Epithelial cell of esophagus (primary cell): ENCODE measurements at places on chromosomes 6 and 20.
A peak's percentile ranks its signal among the peaks of the same experiment; 100 is the strongest.

DNA sequence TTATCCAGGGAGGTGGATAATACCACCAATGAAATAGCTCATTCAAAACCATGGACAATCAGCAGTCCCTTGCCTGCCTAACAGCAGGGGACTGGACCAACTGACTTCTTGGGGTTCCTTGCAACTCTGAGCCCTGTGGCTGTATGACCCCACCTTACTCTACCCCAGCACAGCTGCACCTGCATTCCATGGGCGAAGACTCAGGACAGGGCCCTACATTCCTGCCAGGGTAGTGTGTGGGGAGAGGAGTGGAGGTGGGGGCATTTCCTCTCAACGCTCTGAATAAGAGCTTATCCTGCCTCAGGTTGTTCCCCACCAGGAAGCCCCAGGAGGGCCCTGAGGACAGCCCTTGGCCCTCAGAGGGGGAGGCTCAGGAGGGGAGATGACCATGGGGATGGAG lies 30.8 kb upstream of the HMGA1 start:
- no peak for DNase-seq

DNA sequence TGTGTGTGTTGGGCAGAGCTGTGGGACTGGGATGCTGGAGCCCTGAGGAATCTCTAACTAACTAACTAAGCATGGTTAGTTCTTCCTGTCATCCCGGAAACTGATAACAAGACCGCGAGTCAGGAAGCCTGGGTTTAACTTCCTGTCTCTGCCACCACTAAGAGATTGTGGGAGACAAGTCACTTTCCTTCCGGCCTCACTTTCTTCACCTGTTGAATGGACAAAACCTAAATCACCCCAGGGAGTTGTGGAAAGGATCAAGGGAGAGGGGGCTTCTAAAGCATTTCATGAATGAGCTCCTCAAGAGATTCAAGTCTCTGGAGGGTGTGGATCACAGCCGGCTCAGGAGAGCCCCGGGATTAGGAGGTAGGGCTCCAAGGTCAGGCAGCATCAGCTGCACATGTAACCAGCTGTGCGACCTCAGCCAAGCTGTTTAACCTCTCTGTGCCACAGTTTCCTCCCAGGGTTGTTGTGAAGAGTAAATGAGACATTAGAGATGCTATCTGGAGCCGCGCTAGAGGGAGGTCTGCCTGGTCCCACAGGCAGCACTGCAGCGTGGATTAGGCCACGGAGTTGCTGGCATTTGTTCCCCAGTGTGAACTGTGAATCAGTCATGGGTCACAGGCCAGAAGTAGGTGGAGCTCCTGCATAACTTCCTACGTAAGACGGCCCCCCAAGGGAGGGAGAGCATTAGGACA lies 105.1 kb downstream of the TOX2 start:
- DNase-seq = peak; percentile 8

- no peak for DNase-seq
Observed at GRCh38 chr6:108671175-108671574, 110.5 kb downstream of the FOXO3 start.

- no peak for DNase-seq
Observed at GRCh38 chr6:36139431-36139830, 9.1 kb downstream of the MAPK13 start.

DNA sequence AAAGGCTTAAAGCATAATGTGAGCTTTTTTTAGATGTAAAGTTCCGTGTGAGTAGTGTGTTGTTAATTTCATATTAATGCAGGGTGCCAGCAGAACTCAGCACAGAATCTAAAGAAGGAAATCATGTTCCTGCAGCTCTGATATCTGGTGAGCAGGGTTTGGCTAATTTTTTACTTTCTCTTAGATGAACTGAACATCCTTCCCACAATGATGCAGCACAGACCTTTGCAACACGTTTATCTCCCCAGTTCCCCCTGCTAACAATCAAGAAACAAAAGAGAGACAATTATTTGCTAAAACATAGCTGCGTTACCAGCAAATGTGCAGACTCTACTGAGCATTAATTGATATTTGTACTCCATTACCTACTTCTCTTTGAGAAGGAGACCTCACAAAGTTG lies 39.1 kb upstream of the ATXN1 start:
- DNase-seq = no peak

- peak; percentile 11 for DNase-seq
Observed at GRCh38 chr6:20631549-20631924, 97.3 kb downstream of the CDKAL1 start.

GRCh38 chr6:90393232-90393884 lies 96.7 kb upstream of the BACH2 start:
- DNase-seq = peak; percentile 64

GRCh38 chr6:80003826-80004172 lies 650 bp upstream of the TTK start:
- DNase-seq = peak; percentile 9

- DNase-seq = no peak
Observed at GRCh38 chr20:227439-228105, 514 bp downstream of the DEFB129 start.

- peak; percentile 67 for DNase-seq
Observed at GRCh38 chr20:33674294-33675135, at the start of gene NECAB3. Gene NECAB3, minus strand, starts transcription at chr20:33674428. Its CDS starts 76 bp downstream, at chr20:33674352.

DNA sequence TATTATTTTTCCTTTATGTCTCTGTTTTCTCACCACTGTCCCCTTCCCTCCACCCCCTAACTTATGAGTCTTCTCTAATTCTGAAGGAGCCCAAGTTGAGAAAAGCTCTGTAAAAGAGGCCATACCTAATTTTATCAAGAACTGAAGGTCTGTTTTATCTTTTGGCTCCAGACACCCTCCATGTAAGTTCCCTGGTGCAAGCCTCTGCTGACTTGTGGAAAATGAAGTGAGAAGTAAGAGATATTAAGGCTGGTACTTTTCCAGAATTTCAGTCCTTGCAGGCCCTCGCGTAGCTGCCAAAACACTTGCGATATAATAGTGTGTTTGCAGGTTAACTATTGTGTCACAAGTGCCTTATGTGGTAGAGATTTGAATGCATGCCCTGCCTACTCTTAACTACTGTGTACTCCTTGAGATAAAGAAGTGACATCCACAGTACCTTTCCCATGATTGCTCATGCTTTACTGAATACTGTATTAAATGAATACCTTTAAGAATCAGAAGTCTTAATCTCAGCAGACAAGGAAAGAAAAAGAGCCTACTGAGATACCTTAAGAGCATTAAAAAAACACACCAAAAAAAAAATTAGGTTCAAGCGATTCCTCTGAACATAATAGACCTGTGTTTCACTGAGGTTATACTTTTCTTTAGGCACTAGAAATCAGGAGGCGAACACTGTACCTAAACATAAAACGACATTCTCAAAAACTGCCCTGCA lies 143.6 kb upstream of the ZNF184 start:
- no peak for DNase-seq

GRCh38 chr6:144955392-144955791 lies 670.3 kb downstream of the UTRN start:
- no peak for DNase-seq

DNA sequence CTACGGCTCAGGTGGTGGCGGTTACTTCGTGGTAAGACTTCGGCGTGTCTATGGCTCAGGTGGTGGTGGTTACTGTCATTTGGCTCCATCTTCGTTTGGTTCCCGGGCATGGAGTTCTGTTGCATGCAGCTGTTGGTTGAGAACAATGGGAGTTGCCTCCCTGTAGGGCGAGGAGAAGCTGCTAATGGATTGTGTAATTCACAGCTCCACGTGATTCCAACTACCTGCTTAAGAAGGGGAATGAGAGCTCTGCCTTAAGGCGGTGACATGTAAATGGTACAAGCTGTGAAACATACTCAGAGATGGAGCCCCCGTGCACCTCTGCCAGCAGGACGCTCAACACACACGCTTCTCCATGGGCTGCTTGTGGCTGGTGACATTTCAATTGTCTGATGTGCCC lies 12.4 kb upstream of the DACT2 start:
- peak; percentile 9 for DNase-seq
